ENCODE measurements at places on chromosomes 4 and X.

DNA sequence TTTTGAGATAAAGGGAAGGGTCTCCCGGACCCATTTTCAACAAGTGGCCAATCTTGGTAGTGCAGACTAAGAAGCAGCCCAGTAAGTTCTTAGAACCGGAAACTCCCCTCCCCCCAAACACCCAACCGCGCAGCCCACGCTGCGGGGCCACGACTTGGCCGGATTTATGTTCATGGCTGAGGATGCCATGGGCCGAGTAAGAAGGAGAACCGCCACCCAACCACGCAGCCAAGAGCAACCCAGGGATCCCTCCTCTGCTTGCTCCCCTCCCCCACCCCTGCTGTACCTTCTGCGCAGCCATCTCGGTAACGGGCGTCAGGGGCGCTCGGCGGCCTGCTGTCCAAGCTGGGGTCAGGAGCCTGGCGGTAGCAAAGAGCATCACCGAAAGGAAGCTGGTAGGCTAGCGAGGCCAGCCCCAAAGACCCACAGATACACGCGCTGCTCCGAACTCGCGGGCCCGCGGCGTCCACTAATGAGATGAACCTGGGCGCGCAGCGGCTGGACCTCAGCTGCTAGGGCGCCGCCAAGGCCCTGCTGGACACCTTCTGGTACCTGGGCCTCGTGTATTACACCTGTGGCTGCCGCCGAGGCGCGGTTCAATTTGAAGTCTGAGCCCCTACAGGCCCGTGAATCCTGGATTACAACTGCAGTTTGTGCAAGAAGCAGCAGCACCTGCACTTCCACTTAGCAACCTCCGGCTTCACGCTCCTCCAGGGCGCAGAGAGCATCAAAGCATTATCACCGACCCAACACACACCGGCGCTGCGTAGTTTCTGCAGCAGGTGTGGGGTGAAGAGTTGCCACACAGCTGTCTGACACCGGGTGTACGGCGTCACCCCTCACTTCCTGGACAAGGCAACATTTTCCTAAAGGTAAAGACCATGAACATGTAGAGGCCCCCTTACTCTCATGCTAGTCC is 63.4 kb downstream of the NUDT10 start:
- peak; percentile 73 for DNase-seq

GRCh38 chr4:121952290-121952689 is 430 bp upstream of the TRPC3 start:
- DNase-seq: no peak

GRCh38 chrX:30280428-30280827 is 28.8 kb downstream of the NR0B1 start:
- DNase-seq: no peak

GRCh38 chr4:10783351-10783750 is 98.8 kb upstream of the CLNK start:
- no peak for DNase-seq

DNA sequence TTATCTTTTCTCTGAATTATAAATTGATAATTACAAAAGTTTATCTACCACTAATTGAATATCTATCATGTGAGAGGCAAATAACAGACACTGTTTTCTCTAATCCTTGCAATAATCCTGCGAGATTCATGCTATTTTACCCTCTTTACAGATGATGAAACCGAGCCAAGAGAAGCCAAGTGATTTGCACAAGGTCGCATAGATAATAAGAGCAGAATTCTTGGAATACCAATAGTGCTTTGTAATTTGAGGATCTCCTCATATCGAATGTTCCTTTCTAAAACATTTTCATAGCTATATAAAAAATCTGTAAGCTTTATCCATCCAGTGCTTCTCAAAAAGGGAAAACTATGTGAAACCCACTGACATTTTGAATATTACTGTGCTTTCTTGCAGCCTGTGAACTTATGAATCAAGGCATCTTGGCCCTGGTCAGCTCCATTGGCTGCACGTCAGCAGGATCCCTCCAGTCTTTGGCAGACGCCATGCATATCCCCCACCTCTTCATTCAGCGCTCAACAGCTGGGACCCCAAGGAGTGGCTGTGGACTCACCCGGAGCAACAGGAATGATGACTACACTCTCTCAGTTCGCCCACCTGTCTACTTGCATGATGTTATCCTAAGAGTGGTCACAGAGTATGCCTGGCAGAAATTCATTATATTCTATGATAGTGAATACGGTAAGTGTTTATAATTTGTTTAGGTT is 743.8 kb upstream of the ATOH1 start:
- DNase-seq: no peak

GRCh38 chrX:23228950-23229448 is 105.7 kb upstream of the PTCHD1 start:
- no peak for DNase-seq

DNA sequence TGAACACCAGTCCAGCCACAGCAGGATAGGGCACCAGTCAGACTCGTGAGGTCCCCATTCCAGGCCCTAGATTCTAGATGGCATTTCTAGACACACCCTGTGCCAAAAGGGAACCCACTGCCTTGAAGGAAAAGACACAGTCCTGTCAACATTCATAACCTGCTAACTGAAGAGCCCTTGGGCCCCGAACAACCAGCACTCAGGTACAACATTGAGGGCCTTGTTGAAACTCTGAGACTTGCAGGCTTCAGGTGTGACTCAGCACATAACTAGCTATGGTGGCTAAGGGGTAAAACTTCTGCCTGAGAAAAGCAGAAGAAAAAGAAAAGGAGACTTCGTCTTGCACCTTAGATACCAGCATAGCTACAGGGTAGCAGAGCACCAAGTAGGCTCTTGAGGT is 252.9 kb upstream of the GRID2 start:
- no peak for DNase-seq

DNA sequence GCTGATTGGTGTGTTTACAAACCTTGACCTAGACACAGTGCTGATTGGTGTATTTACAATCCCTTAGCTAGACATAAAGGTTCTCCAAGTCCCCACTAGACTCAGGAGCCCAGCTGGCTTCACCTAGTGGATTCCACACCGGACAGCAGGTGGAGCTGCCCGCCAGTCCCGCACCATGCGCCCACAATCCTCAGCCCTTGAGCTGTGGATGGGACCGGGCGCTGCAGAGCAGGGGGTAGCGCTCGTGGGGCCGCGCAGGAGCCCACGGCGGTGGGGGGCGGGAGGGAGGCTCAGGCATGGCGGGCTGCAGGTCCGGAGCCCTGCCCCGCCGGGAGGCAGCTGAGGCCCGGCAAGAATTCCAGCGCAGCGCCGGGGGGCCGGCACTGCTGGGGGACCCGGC is 30.7 kb downstream of the MEPE start:
- DNase-seq: no peak

DNA sequence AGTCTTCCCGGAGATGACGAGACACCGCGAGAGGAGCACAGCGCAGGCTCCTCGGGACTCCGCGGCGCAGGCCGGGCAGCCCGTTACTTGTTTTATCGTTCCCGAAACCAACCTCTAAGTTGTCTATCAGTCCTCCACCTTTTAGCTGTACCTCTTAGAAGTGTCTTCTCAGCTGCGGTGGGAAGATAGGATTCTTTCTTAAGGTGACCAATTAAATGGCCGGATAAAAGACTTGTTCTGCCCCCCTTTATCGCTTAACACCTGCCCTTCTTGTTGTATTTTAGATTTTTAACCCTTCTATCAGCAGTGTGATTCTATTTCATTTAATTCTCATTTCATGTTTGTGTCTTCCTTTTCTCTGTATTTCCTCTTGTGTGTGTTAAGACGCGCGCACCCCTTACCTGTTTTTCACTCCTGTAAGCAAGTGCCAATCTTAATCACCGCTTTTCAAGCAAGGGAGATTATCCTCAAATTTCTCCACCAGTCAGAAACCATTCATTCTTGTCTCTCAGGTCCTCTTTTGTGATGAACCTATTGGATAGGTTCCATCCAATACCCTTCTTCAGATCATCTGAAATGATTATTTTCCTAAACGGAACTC is at the start of gene SLC9B2:
SLC9B2 (minus strand) TSS at position 15 of the 601 bp plus-strand sequence. CDS start 9,211 bp downstream, outside the sequence.
- DNase-seq: no peak

- no peak for DNase-seq
Measured at GRCh38 chrX:109393859-109394258, 88.0 kb downstream of the GUCY2F start.

- DNase-seq: no peak
Measured at GRCh38 chr4:25290490-25291067, 22.0 kb upstream of the ZCCHC4 start.

- no peak for DNase-seq
Measured at GRCh38 chr4:109278594-109279031, 23.8 kb downstream of the COL25A1 start.

DNA sequence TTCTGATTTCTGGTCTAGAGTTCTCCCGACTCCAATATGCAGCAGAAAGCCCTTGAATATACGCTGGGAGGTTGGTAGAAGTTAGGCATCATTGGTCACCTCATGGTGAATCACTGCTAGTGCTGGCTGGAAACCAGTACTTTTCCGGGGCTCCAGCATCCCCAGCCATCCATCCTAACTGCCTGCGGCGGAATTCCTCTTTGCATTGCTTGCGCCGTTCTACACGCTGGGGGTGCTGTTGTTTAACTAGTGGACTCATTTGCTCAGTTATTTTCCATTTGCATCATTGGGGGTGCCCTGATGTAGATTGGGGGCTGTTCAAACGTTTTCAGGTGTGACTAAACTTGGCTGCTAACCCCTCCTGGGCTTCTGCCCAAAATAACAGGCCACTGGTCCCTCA is 23.3 kb upstream of the GPR50 start:
- DNase-seq: no peak

GRCh38 chrX:42992199-42992943 is 214.4 kb upstream of the PPP1R2C start:
- DNase-seq: no peak

Data from B cell (primary cell).